ENCODE measurements at places on chromosomes 4 and X.

GRCh38 chr4:15799701-15800100 lies 21.6 kb downstream of the CD38 start:
- no peak for DNase-seq

DNA sequence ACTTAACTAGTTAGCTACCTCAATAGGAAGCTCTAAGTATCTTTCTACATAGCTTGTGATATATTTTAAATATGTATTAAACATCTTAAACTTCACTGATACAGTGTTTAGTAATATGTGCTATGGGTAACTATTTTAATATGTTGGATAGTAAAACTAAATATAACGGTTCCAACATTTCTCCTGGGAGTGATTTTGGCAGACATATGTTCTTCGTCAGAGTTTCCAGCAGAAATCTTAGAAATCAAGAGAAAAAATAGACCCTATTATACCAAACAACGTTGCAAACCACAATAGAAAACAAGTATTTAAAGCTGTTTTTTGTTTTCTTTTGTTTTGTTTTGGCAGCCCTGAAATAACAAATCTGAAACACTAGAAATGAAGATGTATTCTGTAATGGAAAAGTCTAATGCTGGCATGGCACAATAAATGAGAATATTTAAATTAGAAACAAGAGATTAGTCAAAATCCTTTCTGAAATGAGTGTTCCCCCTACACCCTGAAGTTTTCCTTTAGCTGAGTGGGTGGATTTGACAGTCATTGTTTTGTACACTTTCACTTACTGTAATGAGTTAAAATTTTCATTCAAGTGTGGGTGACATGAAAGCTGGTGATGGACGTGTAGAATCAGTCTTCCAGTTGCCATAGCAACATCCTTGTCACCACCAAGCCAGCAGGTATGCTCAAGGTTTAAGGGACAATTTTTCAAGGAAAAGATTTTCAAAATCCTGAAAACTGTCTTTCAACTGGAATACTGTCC lies 233.5 kb downstream of the SCFD2 start:
- no peak for DNase-seq

DNA sequence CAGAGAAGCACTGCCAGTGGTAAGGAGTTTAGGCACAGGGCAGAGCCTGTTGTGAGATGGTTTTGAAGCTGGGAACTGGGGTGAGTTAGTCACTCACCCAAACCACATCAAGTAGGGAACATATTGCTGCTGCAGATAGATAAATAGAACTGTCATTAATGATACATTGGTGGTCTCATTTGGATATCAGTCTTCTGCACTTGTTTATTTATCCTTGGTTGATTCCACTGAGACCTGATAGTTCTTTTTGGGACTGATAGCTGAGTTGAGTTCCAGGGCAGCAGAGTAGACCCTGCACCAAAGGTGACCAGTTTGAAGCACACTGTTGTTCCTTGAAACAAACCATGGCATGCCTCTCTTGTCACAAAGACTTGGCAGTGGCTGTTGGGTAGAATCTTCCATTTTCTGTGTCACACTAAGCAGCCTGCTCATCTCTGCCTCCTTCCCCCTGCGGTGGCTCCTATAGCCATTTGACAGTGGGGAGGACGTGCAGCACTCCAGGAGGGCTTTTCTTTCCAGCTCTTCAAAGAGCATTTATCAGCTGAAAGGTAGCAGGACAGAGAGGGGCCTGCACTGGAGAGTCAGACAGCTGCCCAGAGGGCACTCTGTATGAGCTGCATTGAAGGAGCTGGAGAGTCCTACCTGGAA lies 59.7 kb upstream of the TMEM164 start:
- DNase-seq: no peak

DNA sequence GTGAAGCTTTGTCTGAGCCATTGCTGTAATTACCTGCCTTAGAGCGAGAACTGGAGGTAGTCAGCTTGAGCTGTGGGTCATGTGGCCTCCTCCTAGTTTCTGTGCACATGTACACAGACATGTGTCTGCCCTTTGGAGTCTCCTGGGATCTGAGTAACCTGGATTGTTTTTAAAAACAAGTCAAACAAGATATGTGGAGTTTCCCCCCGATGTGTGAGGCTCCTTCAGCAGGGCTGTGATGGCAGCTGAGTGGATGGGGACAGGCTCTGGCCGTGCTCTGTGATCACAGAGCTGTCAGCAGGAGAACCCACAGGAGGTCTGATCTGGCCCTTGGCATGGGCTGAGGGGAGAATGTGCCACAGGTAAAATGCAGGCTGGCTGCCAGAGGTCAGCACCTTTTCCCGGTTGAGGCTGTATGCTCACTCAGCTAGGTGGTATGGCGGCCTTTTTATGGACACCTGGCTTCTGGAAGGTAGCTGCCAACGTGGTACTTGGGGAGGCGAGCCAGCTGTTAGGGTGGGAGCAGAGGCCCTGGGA lies 38.4 kb downstream of the NOP14 start:
- DNase-seq: no peak

GRCh38 chr4:164768516-164768915 lies 14.6 kb downstream of the SMIM31 start:
- DNase-seq: no peak

GRCh38 chr4:108446556-108446955 lies 173.8 kb upstream of the RPL34 start:
- DNase-seq: no peak

- no peak for DNase-seq
These were observed 1222.4 kb upstream of the AGA start for GRCh38 chr4:178664621-178665020.

DNA sequence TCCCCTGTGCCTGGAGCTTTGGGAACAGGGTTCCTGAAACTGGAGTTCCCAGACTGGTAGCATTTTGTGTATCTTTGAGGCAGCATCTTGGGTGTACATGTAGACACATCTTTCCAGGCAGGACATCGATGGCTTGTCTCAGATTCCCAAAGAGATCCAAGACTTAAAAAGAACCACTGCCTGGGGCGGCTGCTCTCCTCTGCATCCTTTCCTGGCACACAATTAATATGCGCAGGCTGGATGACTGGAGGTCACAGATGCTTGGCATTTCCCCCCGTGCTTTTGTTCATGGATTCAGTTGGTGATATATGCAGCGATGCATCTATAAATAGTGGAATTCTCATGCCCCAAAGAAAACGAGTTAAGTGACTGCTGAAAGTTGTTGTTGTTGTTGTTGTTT lies 80.5 kb downstream of the CLDN34 start:
- no peak for DNase-seq

- no peak for DNase-seq
These were observed 97.7 kb downstream of the NFKB1 start for GRCh38 chr4:102598762-102599374.

GRCh38 chr4:184775854-184776555 lies 42.1 kb upstream of the CENPU start:
- no peak for DNase-seq

DNA sequence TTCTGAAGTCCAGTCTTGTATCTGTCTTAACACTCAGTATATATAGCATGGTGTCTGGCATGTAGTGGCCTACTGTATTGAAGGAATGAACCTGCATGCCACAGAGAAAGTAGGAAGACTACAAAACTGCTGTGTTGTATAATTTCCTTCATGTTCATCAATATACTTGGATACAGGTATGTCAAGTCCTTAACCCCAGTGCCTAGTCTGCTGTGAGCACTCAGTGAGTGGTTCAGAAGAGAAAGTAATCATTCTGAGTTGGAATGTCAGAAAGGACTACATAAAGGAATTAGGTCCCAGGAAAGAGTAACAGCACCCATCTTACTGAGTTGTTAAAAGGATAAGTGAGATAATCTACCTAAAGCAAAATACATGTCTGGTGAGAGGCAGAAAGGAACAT lies 32.0 kb downstream of the ABCE1 start:
- no peak for DNase-seq

GRCh38 chr4:6320663-6321062 lies 51.0 kb downstream of the WFS1 start:
- DNase-seq: no peak

DNA sequence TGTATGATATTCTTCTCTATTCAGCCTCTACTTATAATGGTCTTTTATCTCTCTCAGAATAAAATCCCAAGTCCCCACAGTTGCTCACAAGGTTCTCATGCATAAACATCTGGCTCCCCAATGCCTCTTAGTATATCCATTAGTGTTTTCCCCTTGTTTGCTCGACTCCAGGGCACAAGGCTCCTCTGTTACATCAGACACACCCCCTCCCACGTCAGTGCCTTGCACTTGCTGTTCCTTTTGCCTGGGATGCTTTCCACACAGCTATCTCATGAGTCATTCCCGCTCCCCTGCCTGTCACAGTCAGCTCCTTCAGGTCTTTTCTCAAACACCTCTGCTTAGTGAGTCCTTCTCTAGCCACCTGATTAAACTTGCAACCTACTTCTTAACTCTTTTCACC lies 260.2 kb downstream of the IL1RAPL1 start:
- DNase-seq: no peak

DNA sequence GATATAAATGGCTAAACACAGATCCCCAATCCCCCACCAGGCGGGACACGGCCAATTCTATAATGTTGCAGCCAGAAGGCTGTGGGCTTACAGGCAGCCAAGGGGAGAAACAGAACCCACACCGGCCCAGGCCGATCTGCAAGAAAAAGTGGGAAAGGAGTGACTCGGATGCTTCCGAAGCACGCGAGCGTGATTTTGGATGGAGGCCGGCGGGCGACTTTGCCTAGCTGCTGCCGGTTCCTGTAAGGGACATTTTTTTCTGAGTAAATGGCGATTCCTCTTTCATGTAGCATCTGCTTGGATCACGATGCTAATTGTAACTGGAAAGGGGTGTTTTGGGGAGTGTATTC lies 470.2 kb downstream of the PCDH19 start:
- no peak for DNase-seq

GRCh38 chrX:49878834-49879655 lies at the start of gene USP27X:
Gene USP27X, plus strand, starts transcription at chrX:49879484. Its CDS starts 824 bp downstream, at chrX:49880308.
- no peak for DNase-seq

- no peak for DNase-seq
These were observed 15.4 kb downstream of the HMGB2 start for GRCh38 chr4:173318648-173319211.

DNA sequence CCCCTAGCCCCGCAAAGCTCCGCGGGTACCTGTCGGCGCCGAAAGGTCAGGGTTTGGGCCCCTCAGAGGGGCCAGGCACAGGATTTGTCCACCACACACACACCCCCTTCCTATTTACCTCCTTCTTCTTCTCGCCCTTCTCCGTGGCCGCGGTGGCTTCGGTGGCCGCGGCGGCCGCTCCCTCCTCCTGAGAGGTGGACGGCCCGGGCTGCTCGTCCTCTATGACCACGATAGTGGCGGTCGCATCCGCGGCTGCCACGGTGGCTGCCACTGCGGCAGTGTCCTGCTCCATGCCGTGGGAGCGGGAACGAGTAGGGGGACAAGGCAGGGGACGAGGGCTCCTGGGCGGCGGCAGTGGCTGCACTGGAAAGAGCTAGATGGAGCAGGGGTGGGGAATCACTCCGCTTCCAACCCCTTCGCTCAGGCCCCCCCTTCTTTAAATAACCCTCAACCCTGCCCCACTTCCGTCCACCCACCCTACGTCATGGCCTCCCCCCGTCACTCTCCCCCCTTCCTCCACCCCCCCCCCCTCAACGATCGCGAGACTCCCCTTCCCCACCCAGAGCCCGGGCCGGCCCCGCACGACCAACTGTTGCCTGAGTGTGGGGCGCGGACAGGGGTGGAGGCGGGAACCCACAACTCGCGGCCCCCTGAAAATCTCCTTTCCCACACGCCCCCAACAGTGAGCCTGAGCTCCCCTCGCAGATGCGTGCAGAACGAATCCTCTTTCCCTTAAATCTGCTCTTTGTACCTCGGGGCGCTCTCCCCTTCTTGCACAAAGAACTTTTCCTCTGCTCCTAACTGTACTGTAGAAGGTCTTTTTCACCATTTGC lies at the start of gene SMARCA1:
TSS of gene SMARCA1 (minus strand) at position 412 of the 833 bp plus-strand sequence. CDS start at position 292, 120 bp downstream.
- DNase-seq: no peak

DNA sequence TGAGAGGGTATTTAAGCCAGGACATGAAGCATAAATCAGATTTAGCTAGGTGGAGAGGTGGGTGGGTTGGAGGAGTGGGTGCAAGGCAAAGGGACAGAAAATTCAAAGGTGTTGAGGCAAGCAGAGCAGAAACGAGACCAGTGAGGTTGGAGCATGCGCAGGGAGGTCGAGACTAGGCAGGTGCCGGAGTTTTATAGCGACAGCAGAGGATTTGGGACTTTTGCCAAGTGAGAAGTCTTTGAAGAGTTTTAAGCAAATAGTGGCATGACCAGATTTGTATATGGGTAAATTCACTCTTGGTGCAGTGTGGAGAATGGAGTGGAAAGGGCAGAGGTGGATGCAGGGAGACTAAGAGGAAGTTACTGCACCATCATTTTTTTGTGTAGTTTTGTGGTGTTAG lies 107.0 kb upstream of the TLR2 start:
- no peak for DNase-seq

DNA sequence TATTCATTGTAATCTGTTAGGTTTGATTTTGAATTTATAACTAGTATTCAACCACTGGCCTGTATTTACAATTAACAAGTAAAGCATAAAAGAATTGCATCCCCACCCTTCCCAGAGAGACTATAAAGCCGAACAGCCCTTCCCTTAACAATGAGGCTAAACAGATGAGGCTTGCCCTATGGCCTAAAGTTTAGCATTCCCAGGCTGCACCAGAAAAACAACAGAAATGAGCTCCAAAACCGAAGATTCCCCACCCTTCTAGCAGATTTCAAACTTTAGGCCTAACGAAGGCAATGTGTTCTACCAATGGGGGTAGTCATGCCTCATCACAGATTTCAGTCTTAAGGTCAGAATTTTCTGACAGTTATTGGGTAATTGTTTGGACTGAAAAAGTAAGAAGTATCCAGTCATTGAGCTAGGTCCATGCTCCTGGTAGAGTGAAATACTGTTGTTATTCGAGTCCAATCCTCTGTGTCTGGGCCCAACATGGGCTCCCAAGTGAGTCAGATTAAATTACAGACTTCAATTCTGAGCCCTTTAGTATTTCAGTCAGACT lies 197.6 kb downstream of the ANTXR2 start:
- DNase-seq: no peak

DNA sequence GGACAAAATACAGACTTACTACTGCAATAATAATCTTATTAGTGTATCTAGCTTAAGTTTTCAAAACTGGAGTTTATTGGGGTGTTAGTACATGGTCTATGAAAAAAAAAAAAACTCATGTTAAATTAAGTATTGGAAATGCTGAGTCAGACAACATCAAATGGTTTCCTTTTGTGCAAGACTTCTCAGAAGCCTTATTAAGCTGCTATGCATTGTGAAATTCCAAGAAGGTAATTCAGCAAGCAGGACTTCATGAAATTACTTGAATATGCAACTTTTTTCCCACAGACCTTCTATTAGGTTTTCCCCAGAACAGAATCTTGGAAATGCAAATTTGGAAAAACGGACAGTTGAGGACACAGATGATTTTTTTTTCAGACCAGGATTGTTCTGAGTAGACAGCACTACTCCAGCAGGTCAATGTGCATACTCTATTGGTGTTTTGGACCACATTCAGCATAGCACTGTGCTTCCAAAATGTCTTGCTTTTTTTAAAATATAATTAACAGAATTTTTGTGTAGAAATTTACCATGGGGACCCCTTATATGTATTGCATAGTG lies 568.8 kb upstream of the TENM3 start:
- no peak for DNase-seq

GRCh38 chrX:1657367-1658070 lies 42.7 kb downstream of the ASMT start:
- DNase-seq: no peak

- no peak for DNase-seq
These were observed 17.5 kb downstream of the STAP1 start for GRCh38 chr4:67576059-67576466.
